Astrocyte of the cerebellum (primary cell): ENCODE measurements at places on chromosomes 11 and 22.

DNA sequence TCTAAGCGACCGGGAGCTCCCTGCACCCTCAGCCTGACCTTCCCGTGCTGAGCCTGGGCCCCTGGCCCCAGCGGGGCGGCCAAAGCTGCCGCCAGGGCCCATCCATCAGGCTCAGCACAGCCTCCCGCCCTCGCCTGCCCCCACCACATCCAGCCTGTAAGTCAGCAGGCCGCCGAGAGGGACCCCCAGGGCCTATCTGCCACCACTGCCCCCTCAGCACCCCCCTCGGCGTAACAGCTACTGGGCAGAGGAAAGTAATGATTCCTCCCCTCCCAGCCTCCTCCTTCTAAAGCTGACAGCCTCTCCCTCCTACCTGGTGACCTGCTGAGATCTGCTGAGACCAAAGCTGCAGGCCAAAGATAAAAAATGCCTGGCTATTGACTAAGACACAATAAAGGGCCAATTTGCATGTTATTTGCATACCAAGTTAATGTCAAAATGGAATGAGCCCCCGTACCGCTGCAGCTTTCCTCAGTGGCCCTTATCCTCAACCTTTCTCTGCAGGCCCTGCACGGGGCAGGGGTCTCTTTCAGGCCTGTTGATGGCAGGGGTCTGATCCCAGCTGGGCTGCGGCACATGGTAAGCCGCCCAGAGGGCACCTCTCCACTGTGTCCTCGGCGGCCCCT, 51.6 kb downstream of the RPUSD4 start:
- DNase-seq: no peak

DNA sequence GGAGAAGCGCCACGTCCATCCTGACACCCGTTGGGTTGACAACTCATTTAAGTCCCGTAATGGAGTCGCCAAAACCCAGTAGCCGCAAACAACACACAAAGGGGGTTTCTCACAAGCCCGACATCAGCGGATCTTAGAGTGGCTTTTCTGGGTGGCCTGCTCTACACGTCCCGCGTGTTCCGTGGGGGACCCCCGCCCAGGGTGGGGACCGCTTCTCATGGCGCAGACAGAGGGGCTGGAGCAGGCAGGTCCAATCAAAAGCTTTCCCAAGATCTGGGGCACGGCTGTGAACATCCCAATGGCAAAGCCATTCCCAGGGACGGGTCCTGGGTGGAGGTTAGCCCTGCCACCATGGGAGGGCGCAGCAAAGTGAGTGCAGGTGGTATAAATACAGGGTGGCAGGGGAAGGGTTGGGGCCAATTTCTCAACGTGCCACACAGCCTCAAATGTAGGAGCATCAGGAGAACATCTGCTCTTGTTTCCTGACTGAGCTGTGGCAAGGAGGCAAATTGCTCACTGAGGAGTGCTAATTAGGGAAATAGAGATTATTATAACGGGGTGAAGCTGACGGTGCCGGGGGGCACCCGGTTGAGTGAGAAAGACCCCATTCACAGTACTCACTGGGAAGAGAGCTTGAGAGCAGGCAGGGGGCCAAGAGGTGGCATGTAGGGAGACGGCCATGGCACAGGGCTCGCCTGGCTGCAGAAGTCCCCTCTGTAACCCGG, 1447.2 kb downstream of the TBC1D22A start:
- DNase-seq: no peak

GRCh38 chr22:49015993-49016908, 811.4 kb downstream of the BRD1 start:
- no peak for DNase-seq

DNA sequence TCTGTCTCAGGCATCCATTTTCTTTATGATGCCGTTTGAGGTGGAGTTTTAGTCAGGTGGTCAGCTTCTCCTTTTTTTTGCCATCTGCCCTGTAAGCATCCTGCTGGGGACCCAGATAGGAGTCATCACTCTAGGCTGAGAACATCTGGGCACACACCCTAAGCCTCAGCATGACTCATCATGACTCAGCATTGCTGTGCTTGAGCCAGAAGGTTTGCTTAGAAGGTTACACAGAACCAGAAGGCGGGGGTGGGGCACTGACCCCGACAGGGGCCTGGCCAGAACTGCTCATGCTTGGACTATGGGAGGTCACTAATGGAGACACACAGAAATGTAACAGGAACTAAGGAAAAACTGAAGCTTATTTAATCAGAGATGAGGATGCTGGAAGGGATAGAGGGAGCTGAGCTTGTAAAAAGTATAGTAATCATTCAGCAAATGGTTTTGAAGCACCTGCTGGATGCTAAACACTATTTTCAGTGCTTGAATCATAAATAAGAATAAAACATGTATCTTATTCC, 10.9 kb upstream of the HBE1 start:
- peak; percentile 96 for DNase-seq

DNA sequence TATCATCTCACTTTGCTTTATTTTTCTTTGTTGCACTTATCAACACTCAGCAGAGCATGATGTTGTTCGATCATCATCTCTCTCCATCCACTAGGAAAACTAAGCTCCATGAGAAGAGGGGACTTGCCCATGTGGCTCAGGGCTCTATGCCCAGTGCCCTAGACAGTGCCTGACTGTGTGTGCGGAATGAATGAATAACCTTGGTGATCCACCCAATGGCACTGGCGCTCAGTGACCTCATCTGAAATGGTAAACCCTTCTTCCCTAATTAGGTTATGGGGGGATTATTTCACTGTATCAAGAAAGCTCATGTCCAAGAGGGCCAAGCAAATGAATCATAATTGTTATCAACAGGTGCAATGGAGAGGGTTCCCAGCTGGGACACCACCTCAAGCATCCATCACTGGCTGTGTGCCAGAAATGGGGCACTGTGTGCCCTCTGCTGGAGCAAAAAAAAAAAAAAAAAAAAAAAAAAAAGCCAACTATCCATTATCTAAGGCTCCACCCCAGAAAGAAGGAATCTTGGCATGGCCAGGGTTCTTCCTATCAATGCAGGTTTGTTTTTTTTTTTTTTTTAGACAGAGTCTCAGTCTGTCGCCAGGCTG, 172.6 kb downstream of the LARGE1 start:
- DNase-seq: no peak

GRCh38 chr11:109378034-109378433, 44.0 kb upstream of the C11orf87 start:
- no peak for DNase-seq

- DNase-seq: no peak
Measured at GRCh38 chr11:75474878-75475766, 42.1 kb upstream of the KLHL35 start.

DNA sequence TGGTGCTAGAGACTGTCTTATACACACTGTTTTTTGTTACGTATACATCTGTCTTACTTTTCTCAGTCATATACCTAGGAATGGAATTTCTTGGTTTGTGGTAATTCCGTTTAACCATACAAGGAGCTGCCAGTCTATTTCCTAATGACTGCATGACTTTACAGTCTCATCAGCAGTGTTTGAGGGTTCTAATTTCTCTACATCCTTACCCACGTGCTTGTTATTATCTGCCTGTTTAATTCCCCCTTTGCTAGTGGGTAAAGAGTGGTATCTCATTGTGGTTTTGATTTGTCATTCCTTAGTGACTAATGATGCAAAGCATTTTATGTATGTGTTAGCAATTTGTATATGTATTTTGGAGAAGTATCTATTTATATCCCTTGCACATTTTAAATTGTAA, 1008.0 kb downstream of the FAM181B start:
- peak; percentile 19 for DNase-seq

DNA sequence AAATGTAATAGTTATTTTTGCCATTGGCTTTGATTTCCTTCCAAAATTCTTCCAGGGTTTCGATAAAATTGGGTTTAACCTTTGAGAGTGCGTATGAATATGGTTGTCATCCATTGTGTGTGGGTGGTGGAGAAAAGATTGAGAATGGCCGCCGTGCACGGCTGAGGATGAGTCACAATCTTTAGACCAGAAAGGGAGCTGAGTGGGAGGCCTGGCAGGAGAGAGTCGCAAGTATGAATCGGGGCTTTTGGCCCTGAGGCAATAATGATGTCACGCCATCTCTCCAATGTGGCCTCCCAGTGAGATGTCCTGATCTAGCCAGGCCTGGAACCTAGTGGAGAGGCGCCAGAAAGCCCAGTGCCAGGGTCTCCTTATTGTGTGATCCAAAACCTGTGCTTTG, 33.1 kb upstream of the SMPD1 start:
- DNase-seq: peak; percentile 56

DNA sequence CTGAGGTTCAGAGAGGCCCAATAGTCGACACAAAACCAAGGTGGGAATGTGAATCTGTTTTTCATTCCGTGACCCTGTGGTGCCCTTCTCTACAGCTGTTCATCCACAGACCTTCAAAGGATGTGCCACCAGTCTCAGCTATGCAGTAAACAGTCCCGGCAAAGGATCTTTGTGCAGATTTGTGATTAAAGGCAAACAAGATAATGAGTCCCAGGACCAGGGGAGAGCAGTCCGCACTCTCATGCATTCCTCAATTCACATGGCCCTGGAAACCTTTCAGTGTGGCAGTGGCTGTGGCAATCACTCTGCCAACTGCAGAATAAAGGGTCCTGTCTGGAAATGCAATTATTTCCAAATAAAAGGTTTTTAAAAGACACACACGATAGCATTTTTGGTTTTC, 418.6 kb downstream of the TENM4 start:
- DNase-seq: no peak

- peak; percentile 41 for DNase-seq
Measured at GRCh38 chr22:37330200-37331033, 48.1 kb downstream of the CYTH4 start.

- no peak for DNase-seq
Measured at GRCh38 chr11:66160709-66161108, 90.6 kb downstream of the PACS1 start.

- peak; percentile 88 for DNase-seq
Measured at GRCh38 chr11:126547161-126547560, 191.7 kb downstream of the ST3GAL4 start.

GRCh38 chr11:17382046-17382728, 6.3 kb downstream of the KCNJ11 start:
- no peak for DNase-seq

DNA sequence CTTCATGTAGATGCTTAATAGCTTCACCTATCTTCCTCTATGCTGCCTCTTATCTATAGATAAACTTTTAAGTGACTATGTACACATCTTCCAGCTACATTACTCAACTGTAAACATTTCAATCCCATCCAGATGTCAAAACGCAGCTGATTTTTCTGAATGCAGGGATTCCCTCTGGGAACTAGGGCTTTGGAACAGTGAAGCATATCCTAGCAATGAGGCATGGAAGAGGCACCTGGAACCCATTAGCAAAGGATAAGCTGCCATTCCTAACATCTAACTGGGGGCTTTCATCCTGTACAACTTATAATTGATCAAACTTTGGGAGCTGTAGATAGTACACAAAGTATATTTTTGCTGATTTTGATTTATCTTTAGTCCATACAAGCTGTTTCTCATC, 40.8 kb upstream of the OPCML start:
- no peak for DNase-seq

DNA sequence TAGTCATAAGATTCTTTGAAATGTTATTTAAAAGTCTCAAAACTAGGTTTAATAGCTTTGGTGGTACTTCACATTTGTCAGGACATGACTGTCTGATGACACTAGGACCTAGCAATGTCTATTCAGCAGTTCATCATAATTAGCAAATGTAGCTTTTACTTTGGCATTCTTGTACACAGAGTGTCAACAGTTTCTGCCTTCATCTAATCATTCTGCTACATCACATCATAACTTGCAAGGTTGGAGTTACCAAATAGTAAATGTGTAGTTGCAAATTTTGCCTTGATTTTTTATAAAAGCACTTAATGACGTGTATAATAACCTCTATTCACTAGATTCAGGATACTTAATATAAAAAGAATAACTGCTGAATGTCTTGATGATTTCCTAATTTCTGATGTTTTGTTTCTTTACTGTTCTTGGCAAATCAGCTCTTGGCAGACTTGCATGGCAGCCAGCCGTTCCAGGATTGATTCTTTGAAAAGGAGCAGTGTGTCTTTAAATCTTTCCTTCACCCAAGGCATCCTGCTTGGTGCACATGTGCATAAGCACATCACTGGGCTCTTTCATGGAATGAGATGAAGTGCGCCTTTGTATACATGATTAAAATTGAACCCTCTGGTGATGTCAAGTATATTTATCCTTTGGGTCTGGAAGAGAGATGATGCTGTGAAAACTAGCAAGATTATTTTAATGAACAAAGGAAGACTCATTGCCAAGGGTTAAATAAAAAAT, 12.2 kb downstream of the FBXO7 start:
- DNase-seq: no peak

- no peak for DNase-seq
Measured at GRCh38 chr11:499201-500076, 7.6 kb downstream of the RNH1 start.

DNA sequence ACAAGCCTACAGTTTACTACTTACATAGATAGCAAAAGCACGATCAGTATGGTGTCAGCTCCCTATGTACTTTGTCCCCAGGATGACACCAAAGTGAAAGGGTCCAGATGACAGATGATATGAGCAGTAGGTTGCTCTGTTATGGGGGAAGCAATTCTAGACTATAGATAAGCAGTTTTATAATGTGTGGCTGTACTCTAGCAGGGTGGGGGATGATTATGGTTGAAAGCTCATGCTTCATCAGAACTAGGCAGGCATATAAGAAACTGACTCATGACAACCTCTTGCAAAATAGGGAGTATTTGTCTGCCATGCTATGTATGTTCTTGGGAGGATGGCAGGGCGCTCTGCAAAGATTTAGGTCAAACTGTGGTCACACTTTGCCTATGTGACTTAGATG, 158.2 kb upstream of the ZBED5 start:
- no peak for DNase-seq

GRCh38 chr11:111555255-111555654, 14.7 kb downstream of the LAYN start:
- DNase-seq: peak; percentile 64

DNA sequence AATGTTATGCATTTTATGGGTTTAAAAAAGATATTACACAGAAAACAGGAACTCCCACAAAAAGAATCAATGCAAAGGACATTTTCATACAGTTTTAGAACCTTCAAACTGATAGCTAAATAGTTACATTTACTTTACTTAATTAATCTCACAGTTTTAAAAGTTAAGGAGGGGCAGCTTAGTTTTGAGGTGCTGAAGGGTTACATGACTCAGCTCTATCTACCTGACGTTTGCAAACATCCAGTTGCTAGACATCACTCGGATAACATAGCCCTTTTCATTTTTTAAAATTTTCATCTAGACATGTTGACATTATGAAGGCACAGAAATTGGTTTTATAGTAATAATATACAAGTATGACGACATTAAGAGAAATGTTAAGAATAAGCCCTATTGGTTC, 53.7 kb upstream of the HSD17B12 start:
- DNase-seq: no peak
